Lower leg skin (tissue), 4 donors: ENCODE measurements at places on chromosomes 5 and 9. TPM values are rescaled to one million over a fixed set of nuclear protein-coding genes. Genes with fewer than 3 reads are reported as not detected.

- peak; percentile 69 for DNase-seq
These were observed 3.1 kb downstream of the IER5L start for GRCh38 chr9:129174724-129175514.

The EFNA5 gene
- 16.6 TPM for total RNA-seq

The FAM221B gene
- total RNA-seq, result not detected

DNA sequence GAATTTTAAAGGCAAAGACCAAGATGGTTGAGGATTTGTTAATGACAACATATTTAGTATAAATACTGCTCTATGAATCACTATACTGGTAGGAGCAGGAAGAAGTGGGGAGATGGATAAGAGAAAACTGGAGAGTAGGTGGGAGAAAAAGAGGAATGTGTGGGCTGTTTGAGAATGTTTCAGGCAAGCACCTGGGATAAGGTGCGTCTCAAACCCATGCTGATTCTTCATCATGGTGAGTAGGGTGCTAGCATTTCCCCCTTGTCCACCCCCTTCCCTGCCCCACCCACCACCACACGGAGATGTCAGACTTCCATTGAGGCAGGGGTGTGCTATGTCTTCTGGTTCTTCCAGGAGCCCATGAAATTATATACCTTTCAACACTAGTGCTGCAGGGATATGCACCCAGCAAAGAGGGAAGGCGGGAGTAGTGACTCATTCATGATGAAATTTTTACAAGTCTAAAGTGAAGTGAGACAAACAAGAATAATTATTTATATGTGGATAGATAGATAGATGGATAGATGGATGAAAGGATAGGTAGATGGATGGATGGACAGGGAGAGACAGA lies 54.3 kb downstream of the MTX3 start:
- DNase-seq, result no peak

DNA sequence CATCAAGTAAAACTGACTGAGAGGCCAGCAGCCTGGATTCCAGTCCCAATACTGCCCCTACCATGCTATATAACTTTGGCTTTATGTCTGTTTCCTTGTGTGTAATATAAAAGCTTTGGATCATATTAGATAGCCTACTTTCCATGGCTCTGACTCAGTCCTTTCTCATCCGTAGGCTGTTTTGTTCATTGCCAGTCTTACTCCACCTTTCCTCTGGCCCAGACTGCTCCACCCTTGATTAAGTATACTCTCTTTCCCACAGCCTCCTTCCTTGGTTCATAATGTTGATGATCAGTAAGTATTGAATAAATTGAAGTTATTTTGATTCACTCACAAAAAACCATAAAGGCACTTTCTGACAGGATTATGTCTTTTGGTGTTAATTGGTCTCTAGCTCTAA lies 1.5 kb upstream of the MRPS30 start:
- no peak for DNase-seq

DNA sequence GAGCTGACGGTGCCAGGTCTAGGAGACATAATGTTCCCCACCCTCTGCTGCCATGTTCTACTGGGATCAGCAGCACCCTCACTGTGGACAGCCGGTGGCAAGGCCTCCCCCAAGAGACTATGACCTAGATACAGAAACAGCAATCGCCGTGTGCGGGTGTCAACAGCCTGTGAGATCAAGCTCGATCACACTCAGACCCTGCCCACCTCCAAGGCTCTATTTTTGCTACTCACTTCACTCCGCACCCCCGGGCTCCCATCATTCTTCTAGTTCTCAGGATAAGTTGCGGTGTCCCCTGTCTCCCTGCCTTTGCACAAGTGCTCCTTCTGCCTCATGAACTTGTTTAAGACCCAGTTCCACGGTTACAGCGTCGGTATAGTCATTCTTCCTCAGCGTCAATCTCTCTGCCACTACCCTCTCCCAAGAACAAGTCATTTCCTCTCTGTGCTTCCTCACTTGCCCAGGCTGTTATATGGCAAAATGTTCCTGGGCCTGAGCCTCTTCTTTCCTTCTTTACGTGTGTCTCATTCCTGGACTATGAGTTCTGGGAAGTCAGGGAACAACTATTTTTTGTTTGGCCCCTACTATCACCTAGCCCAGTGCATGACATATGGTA lies 5.4 kb upstream of the DOCK8 start:
- DNase-seq, result no peak

DNA sequence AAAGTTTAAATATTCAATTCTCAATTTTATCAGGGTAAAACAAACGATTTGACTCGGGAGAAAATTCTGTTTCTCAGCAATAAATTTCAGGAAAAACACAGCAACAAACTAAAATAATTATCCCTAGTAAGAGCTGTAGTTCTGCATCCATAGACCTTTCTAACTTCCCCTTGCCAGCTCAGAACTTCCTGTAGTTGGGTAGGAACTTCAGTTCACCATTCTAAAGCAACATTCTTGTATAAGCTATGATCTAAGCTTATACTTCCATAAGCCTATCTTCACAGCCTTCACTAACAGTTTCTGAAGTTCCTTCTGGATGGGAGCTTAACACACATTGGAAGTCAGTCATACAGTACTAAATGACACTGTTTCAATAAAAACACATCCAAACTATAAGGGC lies 96.6 kb downstream of the UBAP2 start:
- no peak for DNase-seq

The ZDHHC21 gene
- 7.4 TPM for total RNA-seq

The PCDHB5 gene
- 0.49 TPM for total RNA-seq

The PCDHGB7 gene
- 10.7 TPM for total RNA-seq
